NK-92 treated with Interleukin-12 subunit alpha and Interleukin-12 subunit beta, amount 100 ng/mL, for 24 hours (cell line): ENCODE measurements at places on chromosomes 5 and 9.

- no peak for DNase-seq
Measured at GRCh38 chr9:93361995-93362394, 89.5 kb upstream of the FAM120A start.

- no peak for DNase-seq
Measured at GRCh38 chr9:84239343-84239742, 101.2 kb downstream of the SLC28A3 start.

DNA sequence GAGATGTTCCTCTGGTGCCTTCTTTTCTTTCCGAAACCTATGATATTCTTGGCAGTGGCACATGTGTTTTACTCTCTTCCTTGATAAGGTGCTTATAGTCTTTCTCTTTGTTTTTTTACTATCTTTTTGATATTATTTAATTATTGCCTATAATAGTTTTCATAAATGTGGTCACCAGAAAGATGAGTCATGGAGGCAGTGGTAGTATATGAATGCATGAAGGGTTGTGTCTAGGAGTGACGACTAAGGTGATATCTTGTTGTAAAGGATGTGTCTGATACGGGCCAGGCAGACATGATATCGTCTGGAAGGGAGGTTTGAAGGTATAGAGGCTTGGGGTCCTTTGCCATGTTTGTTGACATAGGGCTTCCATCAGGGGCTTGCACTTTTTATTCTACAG, 36.8 kb downstream of the SLC44A1 start:
- no peak for DNase-seq

- DNase-seq: no peak
Measured at GRCh38 chr5:76163111-76163628, 80.0 kb downstream of the SV2C start.

GRCh38 chr5:58497386-58497785, 6.2 kb downstream of the GAPT start:
- DNase-seq: no peak

DNA sequence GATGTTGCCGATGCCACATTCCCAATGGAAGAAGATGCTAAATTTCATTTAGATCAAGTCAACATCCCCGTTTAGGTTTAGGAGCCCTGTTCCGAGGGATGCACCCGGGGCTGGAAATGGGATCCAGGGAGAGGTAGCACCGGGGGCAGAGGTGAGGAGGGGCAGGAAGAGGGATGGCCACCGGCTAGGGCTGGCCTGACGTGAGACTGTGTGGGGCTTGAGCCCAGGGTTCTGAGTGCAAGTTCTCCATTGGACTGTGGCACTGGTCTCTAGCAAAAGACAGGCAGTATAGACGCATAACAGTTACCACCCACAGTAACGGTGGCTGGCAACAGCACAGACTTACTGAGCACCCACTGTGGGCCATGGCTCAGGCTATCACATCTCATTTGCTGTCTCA, 209.0 kb upstream of the MVB12B start:
- no peak for DNase-seq

- no peak for DNase-seq
Measured at GRCh38 chr9:121725008-121725775, 73.8 kb downstream of the DAB2IP start.

DNA sequence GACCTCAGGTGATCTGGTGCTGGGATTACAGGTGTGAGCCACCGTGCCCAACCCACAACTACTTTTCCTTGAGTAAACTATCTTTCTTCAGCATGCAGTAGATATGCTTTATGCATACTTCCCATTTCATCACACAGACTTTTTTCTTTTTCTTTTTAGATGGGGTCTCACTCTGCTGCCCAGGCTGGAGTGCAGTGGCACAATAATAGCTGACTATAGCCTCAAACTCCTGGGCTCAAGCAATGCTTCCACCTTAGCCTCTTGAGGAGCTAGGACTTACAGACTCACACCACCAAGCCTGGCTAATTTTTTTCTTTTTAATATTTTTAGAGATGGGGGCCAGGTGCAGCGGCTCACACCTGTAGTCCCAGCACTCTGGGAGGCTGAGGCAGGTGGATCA, 22.8 kb downstream of the PPP6C start:
- DNase-seq: no peak

DNA sequence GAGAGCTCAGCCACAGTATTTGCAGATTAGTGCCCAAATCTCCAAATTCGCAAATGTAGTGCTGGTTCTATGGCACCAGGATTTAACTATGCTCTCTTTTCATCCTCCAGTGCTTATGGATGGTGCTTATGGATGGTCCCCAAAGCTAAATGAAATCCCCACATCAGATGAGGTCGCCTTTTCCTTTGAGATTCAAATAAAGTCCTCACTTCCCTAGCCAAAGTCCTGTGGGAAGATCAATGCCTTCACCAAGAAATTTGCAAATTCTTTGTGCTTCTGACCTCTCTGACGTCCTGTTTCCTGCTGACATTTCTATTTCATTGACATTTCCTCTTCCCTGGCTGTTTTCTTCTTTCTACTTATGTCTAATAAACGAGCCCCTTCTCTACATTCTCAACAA, 1077.0 kb upstream of the C9orf72 start:
- DNase-seq: no peak

DNA sequence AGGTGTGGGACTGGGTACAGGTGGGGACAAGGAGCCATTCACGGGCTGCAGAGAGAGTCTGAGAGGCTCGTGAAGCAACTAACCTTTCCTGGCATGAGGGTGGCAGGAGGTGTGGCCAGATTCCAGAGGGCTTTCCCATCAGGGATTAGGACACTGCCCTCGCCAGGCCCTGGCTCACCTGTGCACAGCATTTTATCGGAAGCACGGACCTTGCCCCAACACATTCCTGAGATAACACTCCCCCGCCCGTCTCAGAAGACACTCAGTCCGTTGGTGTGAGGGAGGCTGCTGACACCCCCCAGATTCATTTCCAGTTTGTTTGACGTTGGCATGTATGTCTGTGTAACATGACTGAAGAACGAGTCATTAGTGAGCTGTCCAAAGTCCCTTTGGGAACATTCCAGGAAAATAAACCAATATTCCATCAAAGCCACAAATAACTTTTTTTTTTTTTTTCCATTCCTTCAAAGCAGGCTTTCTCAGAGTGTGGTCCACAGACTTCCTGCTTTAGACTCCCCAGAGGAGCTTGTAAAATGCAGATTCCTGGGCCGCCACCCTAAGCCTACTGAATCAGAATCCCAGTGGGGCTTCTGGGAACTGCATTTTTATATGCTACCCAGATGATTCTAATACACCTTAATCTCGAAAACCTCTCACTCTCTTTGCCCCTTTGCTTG, 23.4 kb downstream of the WWC1 start:
- DNase-seq: no peak

- no peak for DNase-seq
Measured at GRCh38 chr5:16791036-16791705, 144.9 kb downstream of the MYO10 start.

DNA sequence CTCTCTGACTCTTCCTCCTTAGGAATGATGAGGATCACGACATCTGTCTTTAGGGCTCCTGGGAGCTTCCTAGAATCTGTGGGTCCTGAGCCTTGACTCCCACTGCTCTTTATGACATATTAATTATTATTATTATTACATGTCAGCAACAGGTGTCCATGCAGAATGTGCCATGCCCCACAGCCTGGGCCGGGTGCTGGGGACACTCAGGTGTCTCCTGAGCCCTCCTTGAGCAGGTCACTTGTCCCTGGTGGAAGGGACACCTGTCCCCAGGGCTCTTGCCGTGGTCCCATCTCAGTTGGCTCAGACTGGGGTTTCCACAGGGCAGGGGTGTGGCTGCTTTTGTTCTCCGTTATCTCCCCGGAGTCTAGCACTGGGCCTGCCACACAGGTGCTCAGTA, 34.2 kb downstream of the PTGES start:
- no peak for DNase-seq

GRCh38 chr5:42991404-42992087, 48.6 kb downstream of the ANXA2R start:
- peak; percentile 35 for DNase-seq

DNA sequence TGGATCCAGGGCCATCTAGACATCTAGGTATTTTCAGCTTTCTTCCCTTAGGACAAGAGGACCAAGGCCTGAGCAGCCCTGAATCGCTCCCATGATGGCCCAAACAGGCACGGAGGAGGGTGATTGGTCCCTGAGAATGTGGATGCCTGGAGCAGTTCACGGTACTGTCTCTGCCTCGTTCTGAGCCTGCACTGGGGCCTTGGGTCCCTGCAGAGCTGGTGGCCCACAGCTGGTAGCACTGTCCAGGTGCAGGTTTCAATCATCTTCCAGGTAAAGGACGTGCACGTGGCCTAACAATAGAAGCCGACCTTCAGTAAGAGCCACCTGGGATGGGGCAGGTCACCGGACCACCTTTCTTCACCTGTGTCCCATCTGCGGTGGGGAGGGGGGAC, 19.4 kb upstream of the FCN1 start:
- no peak for DNase-seq

GRCh38 chr9:16319646-16320045, 550.8 kb downstream of the BNC2 start:
- no peak for DNase-seq

GRCh38 chr5:99169309-99169708, 240.5 kb upstream of the CHD1 start:
- DNase-seq: no peak

DNA sequence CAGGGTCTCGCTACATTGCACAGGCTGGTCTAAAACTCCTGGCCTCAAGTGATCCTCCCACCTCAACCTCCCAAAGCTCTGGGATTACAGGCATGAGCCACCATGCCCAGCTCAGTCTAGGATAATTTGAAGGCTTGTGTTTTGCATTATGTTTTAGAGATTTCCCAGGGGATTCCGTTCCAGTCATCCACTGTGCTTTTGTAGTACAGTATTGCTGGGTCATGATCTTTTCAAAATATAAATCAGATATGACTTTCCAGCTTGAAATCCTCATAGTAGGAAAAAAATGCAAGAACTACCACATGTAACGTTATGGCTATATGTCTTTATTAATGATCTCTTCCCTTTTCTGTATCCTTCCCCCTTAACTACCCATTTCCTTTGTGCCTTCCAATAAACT, 338.1 kb downstream of the PRELID2 start:
- no peak for DNase-seq

GRCh38 chr5:107808671-107809137, 138.0 kb upstream of the EFNA5 start:
- no peak for DNase-seq

GRCh38 chr5:1793966-1794900, 5.4 kb downstream of the MRPL36 start:
- DNase-seq: no peak

- DNase-seq: no peak
Measured at GRCh38 chr5:171050916-171051315, 189.1 kb downstream of the RANBP17 start.

DNA sequence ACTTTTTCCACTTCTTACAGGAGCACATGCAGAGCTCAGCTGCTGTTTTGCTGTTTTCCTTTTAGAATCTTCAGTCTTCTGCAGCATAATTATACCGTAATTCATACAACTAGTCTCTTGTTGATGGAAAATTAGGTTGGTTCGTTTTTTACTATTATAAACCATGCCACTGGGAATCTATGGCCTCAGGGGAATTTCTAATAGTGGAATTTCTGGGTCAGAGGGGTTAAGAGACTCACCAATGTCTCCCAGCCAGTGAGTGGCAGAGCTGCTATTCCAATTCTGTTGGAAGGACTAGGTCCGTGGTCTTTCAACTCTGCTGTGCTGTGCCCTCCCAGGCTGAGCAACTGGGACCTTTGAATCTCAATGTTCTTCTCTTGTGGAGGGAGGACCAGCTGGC, 282.5 kb downstream of the ZSWIM6 start:
- no peak for DNase-seq

- DNase-seq: no peak
Measured at GRCh38 chr5:83568186-83568585, 96.6 kb downstream of the VCAN start.

DNA sequence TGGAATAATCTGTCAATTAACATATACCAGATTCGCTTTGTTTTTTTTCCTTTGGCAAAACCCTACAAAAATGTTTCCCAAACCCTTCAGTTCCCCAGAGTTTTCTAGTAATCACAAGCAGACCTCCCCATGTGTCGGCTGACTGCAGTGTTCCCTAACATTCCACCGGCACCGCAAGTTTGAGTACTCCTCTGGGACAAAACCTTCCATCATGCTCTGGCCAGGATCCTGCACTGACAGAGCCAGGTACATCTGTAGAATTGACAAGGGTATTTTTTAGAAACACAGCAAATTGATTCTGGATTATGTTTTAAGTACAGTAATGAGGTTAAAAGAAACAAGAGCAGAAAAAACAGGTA, 174.7 kb downstream of the GAS1 start:
- no peak for DNase-seq

GRCh38 chr5:135437796-135438560, 9.2 kb downstream of the DCANP1 start:
- no peak for DNase-seq

GRCh38 chr9:20805766-20806165, 121.7 kb downstream of the FOCAD start:
- no peak for DNase-seq

DNA sequence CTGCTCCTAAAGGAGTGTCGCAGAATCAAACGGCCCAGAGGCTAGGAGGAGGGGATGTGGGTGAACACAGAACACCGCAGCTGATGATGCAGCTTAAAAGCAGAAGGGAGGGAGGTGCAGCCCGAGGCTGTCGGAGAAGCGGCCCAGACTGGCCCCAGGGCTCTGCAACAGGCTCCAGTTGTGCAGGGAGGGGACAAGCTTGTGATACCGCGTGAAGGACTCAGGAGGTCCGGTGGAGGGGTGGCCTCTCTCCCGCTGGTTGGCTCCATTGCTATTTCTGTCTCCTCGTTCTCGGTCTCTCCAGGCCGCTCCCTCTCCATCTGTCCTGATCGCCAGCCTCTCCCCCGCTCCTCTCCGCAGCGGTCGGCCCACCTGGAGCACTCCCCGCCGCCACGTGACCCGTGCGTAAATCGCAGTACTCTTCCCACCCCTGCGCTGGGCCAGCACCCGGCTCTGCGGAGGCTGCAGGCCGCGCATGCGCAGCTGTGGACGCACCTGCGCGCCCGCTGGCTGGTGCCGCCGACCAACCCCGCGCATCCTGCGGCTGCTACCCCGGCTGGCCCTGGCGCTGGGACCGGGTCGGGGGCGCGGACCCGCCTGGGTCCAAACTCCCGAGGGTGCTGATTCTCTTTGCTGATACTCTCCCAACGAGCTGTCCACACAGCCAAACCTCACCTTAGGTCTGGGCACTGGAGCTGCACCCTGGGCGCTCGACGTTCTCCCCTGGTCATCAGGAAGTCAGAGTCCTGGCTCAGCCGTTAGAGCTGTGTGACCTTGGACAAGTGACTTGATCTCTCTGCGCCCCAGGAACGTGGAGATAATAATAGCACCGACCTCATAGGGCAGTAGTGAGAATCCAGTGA, 3.7 kb upstream of the STXBP1 start:
- DNase-seq: no peak

- DNase-seq: no peak
Measured at GRCh38 chr9:77569335-77569734, 78.8 kb downstream of the GNA14 start.
